ENCODE measurements at places on chromosomes 5 and 9.

DNA sequence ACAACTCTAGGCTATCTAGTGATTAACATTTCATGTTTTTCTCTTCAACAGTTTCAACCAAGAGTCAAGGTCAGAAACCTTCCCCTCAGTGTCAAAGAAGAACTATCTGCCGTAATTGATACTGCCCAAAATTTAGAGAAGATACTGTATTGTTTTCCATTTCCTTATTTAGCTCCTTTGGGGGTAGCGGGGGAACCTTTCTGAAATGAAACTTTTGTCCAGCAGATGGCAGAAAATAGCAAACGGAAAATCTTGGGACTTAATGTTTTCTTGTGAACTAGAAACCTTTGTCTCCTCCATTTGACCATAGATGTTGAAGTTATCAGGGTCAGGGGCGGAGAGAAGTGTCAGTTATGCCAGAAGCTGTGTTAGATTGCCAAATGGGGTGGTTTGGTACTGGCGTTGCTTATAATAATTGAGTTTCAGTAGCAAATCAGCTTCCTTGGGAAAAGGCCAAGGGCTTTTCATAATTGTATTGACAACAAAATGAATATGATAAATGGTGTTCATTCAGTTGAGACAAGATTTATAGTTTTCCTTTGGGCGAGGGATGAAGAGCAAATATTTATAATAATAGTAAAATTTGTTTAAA is 101.7 kb upstream of the TLX3 start:
- DNase-seq = no peak

DNA sequence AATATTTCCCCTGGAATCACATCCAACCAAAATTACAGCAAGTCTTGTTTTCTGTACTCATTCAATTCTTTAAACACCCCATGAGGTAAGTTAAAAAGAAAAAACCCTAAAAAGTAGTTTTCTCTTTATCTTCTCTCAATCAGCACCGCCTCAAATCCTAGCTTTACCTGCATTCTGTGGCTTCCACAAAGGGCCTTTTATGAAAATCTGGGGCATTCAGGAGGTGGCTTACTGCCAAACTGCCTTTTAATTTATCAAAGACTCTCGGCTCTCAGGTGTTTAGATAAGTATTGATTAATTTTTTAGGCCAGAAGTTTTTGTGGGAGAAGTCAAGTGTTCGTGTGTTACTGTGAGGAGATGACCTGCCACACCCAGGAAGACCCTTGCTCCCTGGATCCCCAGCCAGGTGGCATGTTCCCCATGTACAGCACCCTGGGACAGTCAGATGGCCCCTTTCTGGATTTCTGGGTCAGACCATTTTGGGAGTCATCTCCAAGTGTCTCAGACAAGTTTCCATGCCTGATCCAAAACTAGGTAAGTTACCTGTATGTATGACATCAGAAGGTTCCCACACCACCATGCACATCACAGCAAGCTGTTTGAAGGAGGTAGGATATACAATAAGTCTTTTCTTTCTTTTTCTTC is 6.2 kb upstream of the TMEM171 start:
- no peak for DNase-seq

DNA sequence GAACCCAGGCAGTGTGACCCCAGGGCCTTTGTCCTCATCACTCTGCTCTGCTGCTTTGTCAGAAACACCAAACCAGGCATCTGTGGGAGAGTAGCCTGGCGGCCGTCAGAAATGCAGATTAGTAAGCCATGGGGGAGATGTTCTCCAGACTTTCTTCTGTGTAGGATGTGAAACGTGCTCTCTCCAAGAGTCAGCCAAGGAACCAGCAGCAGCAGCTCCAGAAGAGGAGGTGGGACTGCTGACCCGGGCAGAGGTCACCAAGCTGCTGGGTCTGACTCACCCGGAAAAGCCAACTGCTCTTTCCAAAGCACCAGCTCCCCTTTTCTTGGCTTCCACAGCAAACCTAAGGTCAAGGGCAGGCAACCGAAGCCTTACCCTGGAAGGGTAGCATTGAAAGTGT is 14.4 kb upstream of the ABLIM3 start:
- DNase-seq = no peak

GRCh38 chr5:93411716-93412115 is 169.3 kb downstream of the NR2F1-AS1 start:
- no peak for DNase-seq

DNA sequence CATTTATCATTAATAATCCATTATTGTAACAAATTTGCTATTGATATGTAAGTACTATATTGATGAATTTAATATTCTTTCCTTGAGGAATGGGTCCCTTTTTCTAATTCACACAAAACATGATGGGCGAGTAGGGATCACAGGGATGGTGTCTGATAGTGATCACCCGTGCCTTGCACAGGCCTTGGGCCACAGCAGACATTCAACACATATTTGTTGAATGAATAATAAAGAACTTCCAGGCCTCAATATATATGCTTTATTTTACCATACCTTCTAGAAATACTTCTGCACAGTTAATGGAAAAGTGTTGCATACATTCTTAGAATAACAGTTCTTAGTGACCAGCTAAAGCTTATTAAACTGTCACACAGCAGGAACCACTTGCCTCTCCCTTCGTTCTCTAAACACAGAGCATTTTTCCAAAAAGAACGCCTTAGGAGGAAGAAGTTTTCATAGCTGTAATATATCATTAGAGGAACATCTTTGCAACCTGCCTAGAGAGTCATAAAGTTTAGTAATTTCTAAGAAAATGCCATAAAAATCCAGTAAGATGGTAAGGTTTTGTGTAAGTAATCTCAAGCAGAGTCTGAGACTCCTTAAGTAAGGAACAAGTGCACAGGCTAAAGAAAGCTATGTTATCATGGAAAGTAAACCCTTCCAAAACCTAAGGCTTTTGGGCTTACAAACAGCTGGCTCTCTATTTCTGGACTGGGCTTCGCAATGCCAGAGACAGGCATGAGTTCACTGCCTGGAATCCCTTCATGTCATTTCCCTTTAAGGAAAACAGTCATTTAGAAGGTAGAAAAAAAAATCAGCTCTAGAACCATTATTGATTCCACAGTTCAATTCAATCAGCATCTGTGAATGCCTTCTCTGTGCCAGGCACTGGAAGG is 17.7 kb downstream of the TTLL11 start:
- no peak for DNase-seq

GRCh38 chr9:78620764-78621163 is 323.8 kb downstream of the PSAT1 start:
- no peak for DNase-seq

DNA sequence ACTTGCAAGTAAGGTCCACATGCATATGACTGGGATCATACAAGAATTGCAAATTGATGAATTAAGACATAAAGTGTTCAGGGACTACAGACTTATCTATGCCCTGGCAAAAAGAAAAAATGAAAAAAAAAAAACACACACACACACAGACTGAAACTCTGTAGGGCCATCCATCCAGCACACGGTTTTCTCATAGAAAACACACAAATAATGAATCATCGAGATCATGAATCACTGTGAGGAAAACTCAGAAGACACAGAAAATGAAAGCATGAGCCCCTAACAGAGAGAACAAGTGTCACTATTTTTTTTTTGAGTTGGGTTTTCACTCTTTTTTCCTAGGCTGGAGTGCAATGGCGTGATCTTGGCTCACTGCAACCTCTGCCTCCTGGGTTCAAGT is 185.2 kb downstream of the IRX2 start:
- DNase-seq = no peak

DNA sequence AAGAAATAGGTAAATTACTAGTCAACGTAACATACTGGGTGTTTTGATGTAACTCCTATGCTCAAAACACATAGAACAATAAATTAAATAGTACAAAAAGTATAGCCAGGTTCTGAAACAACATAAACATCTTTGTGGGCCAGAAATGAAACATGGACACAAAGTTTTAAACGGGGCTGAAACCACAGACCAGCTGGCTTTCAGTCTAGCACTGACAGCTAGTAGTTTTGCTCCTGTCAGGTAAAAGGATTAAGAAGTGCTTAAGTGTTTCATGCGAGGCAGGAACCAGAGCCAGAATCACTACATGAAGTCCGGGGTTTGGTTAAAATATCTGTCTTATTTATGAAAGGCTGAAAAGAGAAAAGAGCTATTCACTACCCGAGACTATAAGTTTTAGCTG is 19.5 kb downstream of the DCAF10 start:
- DNase-seq = no peak

DNA sequence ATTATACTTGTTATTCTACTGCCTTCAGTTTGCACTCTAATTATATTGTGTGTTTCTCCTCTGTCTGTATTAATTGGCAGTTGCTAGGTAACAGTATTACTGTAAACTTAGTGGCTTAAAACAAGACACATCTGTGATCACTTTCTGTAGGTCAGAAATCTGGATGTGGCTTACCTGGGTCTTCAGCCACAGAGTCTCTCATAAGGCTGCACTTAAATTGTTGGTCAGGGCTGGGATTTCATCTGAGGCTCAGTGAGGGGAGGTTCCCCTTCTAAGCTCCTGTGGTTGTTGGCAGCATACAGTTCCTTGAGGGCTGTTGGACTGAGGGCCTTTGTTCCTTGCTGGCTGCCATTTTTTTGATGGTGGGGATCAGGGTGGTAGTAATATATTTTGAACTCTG is 68.8 kb downstream of the SLC44A1 start:
- DNase-seq = no peak

DNA sequence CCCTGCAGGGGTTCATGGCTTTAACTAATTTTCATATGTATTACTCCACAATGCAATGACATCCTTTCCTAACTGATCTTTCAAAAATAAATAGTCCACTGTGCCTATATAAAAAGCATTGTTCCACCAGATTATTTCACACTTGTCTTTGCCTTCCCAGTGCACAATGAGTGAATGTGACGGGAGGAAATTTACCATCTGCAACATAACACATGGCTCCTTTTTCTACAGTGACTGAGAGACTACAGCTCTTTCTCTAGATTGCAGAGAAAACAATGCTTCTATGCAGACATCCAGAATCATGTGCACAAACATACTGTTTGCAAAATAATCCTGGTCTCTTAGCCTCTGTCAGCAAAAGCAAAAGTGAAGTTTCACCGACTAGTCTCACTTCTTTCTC is 483.7 kb upstream of the PIK3R1 start:
- DNase-seq = no peak

GRCh38 chr5:54094706-54095105 is 215.7 kb downstream of the ARL15 start:
- no peak for DNase-seq

DNA sequence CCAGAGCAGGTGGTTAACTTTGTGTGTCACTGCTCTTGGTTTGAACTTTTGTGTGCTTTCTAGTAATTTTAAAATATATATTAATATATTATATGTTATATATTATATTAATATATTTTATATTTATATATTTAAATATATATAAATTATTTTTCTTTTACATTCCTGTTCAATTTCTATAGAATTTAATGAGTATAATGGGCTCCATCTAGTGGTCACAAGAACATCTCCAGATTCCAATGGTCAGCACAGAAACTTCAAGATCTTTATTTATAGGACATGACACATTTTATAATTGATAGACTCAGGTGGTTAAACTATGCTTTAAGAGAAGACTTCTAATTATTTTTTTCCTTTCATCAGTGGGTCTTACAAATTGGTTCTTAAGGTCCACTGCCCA is 39.1 kb downstream of the COL23A1 start:
- no peak for DNase-seq

- DNase-seq = no peak
These were observed 176.5 kb downstream of the CDK5RAP2 start for GRCh38 chr9:120403543-120403856.

GRCh38 chr9:99075246-99075912 is 29.5 kb upstream of the TGFBR1 start:
- no peak for DNase-seq

- DNase-seq = no peak
These were observed 13.6 kb upstream of the S100Z start for GRCh38 chr5:76836181-76836580.

DNA sequence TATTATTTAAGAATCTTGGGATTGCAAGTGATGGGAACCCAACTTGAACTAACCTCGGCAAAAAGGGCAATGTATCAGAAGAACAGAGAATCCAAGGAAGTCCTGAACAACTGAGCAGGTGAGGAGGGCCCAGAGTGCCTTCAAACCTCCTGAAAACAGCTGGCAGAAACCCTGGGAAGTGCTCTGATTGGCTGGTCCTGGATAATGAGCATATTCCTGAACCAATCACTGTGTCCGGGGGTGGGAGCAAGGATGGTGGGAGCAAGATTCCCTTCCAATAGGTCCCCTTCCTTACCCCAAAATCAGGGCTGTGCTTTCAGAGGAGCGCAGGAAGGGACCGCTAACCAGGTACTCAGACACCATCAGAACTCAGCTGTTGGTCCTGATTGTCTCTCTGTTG is 31.9 kb upstream of the TBC1D2 start:
- no peak for DNase-seq

DNA sequence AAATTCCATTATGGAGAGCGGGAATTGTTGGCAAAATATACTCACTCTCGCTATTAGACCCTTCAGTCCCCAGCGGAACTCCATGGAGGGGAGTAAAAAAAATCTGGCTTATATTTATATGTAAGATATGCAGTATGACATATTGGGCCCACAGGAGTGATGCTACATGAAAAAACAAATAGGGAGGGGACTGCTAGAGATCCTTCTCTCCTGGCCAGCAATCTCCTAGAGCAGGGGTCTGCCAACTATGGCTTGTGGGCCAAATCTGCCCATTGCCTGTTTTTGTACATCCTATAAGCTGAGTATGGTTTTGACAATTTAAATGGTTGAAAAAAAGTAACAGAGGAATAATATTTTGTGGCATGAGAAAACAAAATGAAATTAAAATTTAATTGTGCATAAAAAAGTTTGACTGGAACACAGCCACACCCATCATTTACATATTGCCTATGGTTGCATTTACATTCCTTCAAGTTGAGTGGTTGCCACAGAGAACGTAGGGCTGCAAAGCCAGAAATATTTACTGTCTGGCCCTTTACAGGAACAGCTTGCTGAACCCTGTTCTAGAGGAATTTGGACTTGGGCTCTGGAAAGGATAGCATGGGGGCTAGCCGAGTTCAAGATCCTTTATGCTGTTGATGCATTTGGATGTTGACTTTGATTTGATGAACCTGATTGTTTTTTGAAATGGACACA is 197.3 kb upstream of the CLINT1 start:
- DNase-seq = no peak
